ENCODE measurements at places on chromosomes 3 and 15. TPM values are rescaled to one million over a fixed set of nuclear protein-coding genes. Genes with fewer than 3 reads are reported as not detected.

CCRL2 gene
- total RNA-seq = 0.25 TPM

BTLA gene
- total RNA-seq = 0.25 TPM

ADAMTS7 gene
- 10.6 TPM for total RNA-seq

CMSS1 gene
- 12.3 TPM for total RNA-seq

PPIP5K1 gene
- total RNA-seq = 20.4 TPM

All from temporal lobe (tissue), 4 donors.